Head of caudate nucleus (tissue), 42 donors: ENCODE measurements at places on chromosomes 11 and 22.
A peak's percentile ranks its signal among the peaks of the same experiment; 100 is the strongest.

- no peak for DNase-seq
Measured at GRCh38 chr11:3161309-3161708, 3.8 kb downstream of the OSBPL5 start.

GRCh38 chr11:27857014-27857413, 156.8 kb upstream of the BDNF start:
- DNase-seq, result no peak

DNA sequence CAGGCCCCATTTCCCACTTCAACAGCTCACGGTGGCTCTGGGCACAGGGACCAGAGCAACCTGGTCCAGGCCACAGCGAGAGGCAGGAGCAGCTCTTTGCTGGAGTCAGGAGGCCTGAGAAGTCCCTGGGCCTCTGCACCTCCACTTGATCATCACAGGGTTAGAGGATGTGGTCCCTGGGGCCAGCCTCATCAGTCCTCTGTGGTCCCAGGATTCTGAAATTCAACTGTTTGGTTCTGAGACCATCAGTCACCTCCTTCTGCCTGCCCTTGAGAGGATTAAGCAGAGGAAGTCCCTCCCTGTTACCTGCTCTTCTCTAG, 24.9 kb upstream of the CBX7 start:
- DNase-seq, result no peak

GRCh38 chr11:121105063-121105480, 4.0 kb downstream of the TECTA start:
- DNase-seq, result no peak

DNA sequence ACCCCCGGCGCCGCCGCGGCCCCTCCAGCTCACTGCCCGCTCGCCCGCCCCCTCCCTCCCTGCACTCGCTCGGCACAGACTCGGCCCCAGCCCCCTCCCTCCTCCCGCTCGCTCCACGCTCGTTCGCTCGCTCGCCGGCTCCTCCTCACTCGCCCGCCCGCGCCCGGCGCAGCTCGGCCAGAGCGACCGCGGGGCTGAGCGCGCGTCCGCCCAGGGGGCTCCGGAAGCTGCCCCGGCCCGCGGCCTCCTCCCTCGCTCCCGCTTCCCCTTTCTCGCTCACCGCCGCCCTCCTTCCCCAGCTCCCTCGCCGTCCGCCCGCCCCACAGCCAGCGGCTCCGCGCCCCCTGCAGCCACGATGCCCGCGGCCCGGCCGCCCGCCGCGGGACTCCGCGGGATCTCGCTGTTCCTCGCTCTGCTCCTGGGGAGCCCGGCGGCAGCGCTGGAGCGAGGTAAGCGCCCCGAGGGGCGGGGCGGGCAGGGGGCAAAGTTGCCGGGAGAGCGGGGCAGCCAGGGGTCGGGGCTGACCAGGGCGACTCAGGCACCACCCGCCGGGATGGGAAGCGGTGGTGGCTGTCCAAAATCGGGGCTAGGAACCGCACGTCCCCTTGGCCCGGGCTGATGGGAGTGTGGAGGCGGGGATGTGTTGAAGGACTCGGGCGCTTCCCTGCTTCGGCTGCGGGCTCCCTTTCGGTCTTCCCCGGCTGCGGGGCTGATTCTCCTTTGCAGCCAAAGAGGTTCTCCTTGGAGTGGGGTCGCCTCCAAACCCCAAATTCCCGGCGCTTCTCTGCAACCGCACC, at the start of gene SEZ6L:
SEZ6L (plus strand) TSS at position 148 of the 797 bp plus-strand sequence; CDS start at position 356, 208 bp downstream.
- peak; percentile 26 for DNase-seq

DNA sequence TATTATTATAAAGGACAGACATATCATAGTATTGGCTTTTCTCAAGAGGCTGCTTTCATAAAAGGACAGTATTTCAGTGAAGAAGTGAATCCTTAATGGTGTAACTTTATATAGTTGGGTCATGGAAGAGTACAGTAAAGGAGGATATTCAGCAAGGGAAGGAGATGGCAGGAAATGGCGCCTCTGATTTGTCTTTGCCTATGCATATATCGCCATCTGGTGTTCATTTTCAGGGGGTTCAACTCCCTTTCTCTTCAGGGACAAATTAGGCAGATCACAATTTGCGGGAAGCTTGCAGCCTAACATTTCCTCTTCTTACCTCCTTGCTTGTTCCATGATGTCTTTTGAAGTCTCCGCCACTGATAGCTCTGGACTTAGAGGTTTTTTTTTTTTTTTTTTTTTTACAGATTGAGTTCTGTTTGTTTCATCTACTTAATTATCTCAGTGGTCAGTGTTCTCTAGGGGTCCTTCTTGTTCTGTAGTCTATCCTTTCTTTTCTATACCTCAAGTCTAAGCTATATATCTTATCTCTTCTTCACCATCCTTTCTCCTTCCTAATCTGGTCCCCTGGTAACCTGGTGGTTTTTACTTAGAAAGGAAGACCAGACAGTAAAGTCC, 21.8 kb upstream of the RRM1 start:
- peak; percentile 68 for DNase-seq

GRCh38 chr11:33585586-33586209, 114.9 kb downstream of the C11orf91 start:
- no peak for DNase-seq

DNA sequence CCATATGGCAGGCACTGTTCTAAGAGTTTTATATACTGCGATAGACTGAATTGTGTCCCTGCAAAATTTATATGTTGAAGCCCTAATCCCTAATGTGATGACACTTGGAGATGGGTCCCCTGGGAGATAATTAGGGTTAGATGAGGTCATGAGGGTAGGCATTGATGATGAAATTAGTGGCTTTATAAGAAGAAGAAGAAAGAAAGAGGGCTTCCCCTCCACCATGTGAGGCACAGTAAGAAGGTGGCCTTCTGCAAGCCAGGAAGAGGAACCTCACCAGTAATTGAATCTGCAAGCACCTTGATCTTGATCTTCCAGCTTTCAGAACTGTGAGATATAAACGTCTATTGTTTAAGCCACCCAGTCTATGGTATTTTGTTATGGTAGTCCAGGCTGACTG, 46.6 kb upstream of the TENM4 start:
- no peak for DNase-seq

DNA sequence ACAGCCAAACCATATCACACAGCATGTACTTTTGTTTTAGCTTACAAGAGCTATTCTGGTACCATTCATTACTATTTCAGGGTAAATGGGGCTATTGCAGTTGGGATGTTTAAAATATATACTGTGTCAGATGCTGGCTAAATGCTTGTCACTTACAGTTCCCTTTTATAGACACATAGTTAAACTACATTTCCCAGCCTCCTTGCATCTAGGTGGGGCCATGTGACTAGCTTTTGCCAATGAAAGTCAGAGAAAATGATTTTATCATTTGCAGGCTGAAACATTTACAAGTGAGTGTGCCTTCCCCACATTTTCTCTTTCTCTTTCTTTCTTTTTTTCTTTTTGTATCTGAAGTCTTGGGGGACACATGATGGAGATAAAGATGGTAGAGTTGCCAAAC, 7.8 kb upstream of the IFTAP start:
- no peak for DNase-seq

- DNase-seq, result no peak
Measured at GRCh38 chr22:19483481-19484244, 3.9 kb downstream of the CDC45 start.

DNA sequence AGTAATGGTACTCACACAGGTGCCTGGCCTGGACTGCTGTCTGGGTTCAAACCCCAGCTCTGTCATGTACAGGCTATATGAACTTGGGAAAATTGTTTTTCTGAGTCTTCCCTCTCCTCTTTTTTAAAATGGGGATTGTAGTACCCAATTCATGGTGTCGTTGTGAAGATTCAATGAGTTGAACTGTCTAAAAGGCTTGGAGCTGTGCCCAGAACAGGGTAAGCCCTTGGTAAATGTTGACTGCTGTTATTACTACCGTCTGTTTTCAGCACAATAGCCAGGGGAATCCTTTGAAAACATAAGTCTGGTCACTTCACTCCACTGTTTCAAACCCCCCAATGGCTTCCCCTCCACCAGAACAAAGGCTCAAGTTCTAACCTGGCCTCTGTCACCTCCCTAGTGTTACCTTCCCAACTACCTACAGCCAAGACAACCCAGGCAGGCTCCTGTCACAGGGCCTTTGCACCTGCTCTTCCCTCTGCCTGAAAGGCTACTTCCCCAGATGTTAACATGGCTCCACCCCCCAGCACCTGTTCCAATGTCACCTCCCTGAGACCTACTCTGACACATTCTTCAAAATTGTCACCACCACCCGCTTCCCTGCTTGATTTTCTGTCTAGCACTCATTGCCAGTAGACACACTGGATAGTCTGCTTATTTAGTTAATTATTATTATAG, 152.8 kb downstream of the CHST1 start:
- no peak for DNase-seq

DNA sequence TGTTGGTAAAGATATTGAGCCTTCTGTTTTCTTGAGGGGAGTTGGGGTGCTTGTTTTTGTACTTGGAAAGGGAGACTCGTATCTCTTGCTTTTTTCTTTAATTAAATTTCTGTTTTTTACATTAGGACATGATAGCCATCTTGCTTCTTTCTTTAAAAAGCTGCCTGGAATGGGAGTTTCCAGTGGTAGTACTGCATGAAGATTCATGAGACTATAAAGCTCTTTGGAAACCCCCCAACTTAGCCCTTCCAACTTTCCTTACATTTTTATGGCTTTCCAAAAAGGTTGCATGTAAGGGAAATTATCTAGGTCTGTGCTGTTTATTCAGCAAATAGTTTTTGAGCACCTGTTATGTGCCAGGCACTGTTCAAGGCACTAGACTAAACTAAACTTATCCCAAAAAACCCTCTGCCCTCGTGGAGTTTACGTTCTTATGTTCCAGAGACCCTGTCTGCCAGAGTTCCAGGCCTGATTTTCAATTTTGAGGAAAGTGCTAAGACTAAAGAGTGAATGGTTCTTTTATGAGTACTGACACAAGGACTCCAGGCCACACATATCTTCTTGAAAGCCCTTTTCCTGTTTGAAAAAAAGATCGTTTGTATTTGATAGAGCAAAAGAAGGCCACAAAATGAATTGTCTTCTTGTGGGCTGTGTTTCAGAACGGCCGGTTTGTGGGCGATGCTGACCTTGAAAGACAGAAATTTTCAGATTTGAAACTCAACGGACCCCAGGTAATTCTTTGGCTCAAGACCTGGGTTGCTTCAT, 31.9 kb downstream of the CTNND1 start:
- no peak for DNase-seq

DNA sequence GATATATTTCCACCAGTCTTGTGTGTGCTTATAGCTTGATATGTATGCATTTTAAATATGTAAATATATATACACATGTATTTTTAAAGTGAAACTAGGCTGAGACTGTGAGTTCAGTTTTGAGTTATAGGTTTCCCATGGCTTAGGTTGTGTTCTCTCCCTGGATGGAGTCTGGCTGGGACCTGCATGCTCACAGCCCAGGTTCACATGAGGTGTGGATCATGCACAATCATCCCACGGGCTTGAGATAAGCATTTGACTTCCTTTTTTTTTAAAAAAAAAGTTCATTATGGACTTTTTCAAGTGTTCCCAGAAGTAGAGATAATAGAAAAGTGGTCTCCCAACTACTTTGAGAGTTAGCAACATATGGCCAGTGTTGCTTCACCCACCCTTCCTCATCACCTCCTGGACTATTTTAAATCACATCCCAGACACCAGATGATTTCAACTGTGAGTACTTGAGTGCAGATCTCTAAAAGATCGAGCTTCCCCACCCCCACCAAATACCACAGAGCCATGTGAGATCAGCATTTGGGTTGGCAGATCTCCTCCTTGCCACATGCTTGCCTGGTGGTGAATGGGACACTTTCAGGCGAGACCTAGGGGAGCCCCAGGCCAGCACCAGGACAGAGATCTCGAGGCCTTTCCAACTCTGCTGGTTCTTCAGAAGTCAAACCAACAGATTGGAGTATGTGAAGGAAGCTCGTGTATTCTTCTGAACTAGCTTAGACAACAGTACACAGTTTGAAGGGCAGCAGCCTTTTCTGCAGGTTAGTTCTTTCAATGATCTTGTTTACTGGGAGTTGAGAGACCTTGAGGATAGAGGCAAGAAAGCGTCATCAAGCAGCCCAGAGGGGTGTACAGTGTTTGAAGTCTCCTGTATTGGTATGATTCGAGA, 15.9 kb downstream of the MED15 start:
- no peak for DNase-seq

DNA sequence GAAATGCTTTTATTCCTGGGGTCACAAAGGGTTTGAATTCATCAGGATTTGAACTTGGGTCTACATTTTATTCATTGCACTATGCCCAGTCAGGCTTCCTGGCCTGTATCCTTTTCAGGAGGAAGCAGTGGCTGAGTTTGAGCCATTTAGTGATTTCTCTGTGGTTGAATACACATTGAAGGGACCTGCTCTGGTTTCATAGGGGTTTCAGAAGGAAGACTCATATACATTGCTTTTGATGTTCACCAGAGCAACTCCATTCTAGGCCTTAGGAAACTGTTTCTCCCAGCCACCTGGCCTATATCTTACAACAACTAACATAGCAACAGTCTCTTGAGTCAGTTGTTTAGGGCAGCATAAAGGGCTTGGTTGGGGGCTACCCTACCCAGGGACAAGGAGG, 165.7 kb downstream of the INSC start:
- DNase-seq, result no peak

GRCh38 chr22:27257987-27258386, 543.6 kb downstream of the MN1 start:
- DNase-seq, result no peak

GRCh38 chr11:2952290-2952689, 23.1 kb upstream of the PHLDA2 start:
- no peak for DNase-seq

- peak; percentile 8 for DNase-seq
Measured at GRCh38 chr22:48955351-48956311, 872.0 kb downstream of the BRD1 start.

DNA sequence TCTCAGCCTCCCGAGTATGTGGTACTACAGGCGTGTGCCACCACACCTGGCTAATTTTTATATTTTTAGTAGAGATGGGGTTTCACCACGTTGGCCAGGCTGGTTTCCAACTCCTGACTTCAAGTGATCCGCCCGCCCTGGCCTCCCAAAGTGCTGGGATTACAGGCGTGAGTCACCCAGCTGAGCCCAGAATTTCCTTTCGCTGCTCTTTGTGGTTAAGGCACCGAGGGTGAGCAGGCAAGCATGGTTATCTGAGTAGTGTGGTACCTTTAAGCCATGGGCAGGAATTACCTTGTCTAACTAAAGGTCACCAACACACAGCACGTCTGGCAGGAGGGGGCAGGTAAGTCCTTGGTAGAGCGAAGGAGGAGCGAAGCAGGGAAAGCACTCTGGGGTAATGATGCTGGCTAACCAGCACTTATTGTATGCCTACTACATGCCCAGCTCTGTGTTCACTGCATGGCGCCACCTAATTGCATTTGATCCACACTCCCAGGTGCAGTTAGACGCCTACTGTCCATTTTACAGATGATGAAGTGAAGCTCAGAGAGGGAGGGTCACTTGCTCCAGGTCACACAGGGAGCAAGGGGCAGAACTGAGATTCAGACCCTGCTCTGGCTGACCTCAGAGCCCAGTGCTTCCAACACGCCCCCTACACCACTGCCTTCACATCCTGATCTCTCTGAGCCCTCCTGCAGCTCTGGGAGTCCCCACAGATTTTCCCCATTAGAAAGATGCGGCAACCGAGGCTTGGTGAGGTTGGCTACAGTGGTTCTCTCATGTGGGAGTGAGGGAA, 45.7 kb downstream of the TRIOBP start:
- no peak for DNase-seq

- DNase-seq, result peak; percentile 77
Measured at GRCh38 chr11:2750682-2751522, 51.1 kb upstream of the KCNQ1OT1 start.
